Stimulated activated CD4-positive, alpha-beta T cell treated with anti-CD3 and anti-CD28 coated beads, Interleukin-2, amount 100 ng/mL, for 24 hours (primary cell): ENCODE measurements at places on chromosomes 2 and 18.

DNA sequence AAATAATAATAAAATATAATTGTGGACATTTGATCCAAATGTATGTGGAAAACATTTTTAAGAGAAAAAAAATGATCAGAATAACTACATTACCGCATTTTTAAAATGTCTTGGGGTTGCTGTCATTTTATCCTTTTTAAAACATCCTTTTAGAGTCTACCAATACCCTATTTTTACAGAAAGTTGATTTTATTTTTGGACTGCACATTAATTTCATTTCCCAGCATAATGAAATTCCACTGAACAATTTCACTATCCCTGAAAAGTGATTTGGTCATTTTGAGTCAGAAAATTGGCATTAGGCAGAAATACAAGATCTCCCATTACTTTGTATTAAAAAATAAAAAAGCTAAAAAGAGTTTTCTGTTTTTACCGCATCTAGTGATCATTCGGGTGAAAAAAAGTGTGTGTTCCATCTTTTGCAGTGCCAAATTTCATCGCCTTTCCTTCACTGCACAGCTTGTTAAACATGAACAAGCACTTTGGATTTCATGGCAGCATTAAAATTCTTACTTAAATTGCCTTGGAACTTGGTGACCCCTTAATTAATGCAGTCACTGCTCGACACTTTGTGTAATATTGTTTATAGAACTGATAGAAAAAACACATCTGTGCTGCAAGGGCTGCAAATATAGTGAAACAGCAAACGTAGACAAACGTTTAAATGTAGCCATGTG lies 611.7 kb downstream of the TSN start:
- no peak for DNase-seq

GRCh38 chr2:30446602-30447148 lies 371 bp upstream of the LCLAT1 start:
- no peak for DNase-seq

- no peak for DNase-seq
Observed at GRCh38 chr18:36735130-36735529, 93.7 kb downstream of the TPGS2 start.

DNA sequence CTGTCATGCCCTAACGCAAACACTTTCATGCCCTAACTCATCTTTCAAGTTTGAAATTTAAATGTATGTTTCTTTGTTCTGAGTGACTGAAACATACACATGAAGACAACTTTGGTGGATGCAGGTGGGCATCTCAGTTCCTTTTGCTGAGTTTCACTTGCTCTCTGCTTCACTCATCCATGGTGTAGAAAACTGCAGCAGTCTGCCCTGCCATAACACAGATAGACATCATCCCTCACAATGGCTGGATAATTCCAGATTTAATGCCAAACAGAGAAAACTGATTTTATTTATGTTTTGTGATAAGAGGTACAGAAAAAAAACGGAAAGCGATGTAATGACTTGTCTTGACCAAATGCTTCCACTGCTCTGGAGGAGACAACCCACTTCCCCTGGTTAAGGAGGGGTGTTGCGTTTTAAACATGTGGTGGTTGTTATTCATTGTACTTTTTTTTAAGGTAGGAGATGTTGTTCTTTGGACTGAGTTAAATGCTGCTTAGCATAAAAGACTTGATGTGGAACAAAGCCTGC lies 70.4 kb downstream of the RHBDD1 start:
- DNase-seq, result no peak

GRCh38 chr2:113227698-113228097 lies 51.0 kb downstream of the PAX8 start:
- no peak for DNase-seq

DNA sequence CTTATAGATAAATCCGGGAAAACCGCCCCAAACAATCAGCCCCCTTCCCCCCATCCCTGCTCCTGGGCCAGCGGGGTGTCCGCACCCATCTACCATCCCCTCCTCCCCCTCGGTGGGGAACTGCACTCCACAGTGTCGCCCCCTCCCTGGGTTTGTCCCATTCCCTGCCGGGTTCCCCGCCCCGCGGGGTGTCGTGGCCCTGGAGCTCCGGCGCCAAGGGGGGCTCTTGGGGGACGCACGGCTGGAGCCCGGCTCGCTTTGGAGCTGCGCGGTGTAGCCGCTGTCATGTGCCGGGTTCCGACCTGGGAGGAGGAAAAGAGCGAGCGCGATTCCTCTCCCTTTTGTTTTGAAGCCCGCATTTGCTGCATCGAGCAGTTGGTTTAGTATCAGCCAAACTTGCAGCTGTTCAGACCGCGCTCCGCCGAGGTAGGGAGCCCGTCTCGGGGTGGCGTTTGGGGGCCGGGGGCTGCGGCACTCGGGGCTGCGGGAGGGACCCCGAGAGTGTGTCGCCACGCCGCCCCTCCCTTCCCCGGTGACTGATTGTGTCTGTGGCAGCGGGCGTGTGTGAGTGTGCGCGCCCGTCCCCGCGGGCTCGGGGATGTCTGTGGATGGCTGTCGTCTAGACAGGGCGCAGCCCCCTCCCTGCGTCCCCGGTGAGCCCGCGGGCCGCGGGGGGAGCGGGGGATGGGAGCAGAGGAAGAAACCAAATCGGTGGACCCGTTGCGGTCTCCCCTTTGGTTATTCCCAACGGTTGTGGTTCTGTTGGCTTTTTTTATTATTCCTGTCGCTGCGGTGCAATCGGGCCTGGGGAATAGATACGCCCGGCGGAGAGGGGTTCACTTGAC lies 797 bp downstream of the CTIF start:
- DNase-seq, result peak; percentile 28

DNA sequence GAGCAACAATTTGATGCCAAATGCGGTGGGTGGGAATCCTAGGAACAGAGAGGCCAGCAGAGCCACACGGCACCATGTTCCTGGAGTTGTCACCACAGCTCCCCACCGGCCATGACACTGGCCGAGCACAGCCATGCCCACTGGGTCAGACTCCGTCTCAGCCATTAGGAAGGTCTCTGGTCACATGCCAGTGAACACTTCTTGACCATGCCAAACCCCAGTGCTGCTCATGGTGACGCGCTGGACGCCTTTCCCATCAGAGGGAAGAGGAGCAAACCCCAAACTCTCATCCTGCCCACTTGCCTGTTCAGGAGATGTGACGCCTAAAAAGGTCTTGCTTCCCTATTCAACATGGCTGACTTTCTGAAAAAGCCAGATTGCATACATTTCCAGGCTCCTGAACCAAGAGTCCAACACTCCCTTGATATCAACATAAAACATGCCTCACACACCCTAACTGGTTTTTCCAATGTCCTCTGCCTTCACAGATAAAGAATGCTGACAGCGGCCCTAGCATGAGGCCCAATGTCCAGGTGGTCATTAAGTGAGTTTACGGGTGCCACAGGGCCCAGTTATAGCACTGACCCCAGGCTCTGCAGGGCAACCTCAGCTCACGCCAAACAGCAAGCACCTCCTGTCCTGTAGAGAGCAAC lies 31.9 kb downstream of the TFCP2L1 start:
- no peak for DNase-seq

- DNase-seq, result no peak
Observed at GRCh38 chr2:47512581-47513083, 109.7 kb downstream of the MSH2 start.

DNA sequence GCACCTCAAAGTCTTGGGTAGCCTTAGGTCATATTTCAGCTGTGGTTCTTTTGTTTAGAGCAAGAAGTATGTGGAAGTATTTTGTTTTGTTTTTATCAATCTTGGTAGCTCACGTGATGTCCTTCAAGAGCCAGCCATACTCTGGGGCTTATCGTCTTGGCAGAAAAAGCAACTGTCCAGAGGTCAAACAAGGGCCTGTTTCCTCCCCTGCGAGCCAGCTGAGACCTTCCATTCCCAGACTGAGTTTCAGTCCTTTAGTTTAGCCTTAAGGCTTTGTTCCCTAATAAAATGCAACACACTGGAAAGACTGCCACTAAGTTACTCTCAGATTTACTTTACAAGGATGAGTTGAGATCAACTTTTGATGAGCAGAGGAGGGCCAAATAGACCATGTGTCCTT lies 63.5 kb downstream of the TXNL1 start:
- no peak for DNase-seq

DNA sequence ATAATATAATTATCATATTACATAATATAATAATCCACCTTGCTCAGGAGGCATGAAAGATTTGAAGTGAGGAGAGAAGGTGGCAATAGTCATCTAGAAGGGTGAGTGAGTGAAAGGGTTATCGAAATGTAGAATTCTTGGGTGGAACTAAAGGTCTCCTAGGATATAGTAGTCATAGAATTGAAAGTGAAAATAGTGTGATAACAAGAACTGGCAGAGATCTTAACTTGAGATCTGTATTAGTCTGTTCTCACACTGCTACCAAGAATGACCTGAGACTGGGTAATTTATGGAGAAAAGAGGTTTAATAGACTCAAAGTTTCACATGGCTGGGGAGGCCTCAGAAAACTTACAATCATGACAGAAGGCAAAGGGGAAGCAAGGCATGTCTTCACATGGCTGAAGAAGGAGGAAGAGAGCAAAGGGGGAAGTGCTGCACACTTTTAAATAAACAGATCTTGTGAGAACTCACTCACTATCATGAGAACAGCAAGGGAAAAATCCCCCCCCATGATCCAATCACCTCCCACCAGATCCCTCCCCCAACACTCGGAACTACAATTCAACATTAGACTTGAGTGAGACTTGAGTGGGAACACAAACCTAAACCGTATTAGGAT lies 351.5 kb downstream of the NR4A2 start:
- DNase-seq, result no peak

DNA sequence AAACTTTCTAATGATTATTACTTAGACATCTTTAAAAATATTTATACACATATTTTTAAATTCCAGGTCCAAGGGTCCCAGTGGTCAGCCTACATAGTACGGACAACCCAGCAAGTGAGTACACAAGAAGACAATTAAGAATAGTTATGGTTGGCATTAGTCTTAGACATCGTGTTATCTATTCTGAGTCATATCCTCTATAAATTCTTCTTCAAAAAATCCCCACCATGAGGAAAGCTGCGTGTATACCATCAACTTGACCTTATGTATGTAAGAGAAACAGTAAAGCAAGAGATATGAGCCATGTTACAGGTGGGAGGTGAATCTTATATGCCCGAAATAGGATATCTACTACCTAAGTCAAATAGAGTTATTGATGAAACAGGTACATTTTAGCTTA lies 1339.8 kb downstream of the DPP10 start:
- no peak for DNase-seq

DNA sequence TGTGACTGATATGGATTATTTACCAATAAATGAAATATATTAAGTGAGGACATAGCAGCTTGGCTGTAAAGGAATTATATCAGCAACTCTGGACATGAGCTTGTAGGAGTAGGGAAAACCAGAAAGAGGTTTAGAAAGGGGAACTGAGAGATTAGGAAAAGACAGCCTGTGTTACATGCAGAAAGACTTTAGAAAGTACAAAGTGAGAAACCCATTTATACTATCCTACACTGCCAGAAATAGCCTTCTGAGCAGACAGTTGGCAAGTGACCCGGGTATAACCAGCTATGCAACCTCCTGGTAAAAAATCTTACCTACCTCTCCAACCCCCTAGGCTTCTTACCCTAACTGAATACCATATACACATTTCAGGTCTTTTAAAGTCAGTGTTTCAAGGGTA lies 134.1 kb downstream of the ANKRD44 start:
- DNase-seq, result no peak

- no peak for DNase-seq
Observed at GRCh38 chr2:64634345-64635267, 19.1 kb downstream of the SERTAD2 start.

- DNase-seq, result no peak
Observed at GRCh38 chr2:165535471-165535870, 66.0 kb downstream of the CSRNP3 start.

DNA sequence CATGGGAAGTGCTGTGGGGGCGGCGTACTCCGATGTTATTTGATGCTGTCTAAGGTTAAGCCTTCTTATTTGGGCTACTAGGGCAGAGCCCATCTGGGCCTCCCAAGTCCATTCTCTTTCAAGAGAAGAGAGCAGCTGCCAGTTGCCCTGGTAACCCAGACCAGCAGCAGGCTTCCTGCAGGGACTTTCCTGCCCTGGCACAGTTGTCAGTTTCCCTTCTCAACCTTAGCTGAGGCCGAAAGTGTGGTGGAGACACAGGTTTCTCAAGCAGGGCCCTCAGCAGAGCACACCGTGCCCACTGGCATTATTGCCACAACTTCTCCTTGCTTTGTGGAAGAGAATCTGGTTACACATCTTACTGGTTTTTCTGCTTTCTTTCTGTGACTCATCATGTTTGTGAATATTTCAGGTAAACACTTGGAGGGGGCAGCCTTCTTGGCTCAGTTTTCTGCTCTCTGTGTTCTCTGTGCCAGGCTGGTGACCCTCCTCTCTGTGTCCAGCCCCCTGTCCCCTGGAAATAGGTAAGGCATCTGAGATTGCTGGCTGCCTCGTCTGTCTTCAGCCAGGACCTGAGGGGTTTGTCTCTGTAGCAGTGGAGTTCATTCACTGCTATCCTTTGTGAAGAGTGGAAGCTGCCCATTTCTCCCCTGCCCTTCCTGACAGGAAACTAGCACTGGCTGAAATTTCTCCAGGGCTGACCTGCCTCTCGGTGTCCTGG lies 111.0 kb downstream of the B3GNT2 start:
- peak; percentile 31 for DNase-seq

- no peak for DNase-seq
Observed at GRCh38 chr2:183991968-183992367, 606.4 kb upstream of the ZNF804A start.

GRCh38 chr2:179251870-179252269 lies 12.8 kb downstream of the SESTD1 start:
- DNase-seq, result no peak

DNA sequence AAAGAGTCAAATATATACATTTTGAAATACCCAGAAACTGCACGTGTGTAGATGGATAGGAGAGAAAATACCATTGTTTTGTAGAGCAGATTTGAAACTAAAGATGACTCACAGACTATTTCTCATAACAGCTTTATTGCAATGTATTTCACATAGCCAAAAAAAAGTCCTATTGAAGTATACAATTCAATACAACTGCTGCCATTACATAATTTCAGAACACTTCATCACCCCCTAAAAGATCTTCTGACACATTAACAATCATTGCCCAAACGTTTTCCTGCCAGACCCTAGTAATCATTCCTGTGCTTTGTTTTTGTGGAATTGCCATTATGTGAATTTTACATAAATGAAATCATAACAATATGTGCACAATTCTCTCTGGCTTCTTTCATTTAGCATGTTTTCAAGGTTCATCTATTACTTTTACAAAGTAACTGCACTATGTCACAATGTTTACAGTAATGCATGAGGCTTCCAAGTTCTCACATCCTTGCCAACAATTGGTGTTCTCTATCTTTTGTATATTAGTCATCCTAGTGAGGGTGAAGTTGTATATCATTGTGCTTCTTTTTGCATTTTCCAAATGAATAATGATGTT lies 378.6 kb upstream of the CWC22 start:
- no peak for DNase-seq

GRCh38 chr2:127305990-127306585 lies 12.1 kb upstream of the ERCC3 start:
- DNase-seq, result no peak

DNA sequence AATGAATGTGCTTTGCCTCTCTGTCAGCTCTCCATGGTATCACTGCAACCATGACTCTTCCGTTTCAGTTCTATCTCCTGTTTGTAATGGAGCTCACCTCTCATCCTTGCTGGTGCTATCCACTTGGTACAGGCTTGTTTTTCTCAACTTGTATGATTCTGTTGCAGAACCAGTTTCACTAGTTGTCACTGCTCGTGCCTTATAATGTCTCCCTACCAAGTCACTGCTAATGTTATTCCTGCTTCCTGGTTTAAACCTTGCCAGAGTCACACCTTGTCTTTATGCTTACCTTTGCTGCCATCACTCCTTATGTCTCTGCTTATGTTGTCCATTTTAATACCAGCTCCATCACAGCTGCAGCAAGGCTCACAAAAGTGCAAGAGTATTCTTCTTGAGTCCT lies 1191.0 kb upstream of the LRRTM1 start:
- no peak for DNase-seq
